ENCODE measurements at places on chromosomes 12 and 14.
A peak's percentile ranks its signal among the peaks of the same experiment; 100 is the strongest.

DNA sequence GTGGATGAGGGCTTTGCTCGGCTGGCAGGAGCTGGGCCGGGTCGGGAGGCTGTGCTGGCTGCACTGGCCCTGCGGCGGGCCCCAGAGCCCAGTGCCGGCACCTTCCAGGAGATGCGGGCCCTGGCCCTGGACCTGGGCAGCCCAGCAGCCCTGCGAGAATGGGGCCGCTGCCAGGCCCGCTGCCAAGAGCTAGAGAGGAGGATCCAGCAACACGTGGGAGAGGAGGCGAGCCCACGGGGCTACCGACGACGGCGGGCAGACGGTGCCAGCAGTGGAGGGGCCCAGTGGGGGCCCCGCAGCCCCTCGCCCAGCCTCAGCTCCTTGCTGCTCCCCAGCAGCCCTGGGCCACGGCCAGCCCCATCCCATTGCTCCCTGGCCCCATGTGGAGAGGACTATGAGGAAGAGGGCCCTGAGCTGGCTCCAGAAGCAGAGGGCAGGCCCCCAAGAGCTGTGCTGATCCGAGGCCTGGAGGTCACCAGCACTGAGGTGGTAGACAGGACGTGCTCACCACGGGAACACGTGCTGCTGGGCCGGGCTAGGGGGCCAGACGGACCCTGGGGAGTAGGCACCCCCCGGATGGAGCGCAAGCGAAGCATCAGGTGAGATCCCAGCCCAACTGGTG, 11.5 kb downstream of the ARHGEF40 start:
- no peaks in the 10 kb centered on the region for H3K36me3 ChIP-seq
- H3K27ac ChIP-seq: no peak overlapping the region
- H3K27me3 ChIP-seq: no peaks in the 10 kb centered on the region
- no peak for DNase-seq

DNA sequence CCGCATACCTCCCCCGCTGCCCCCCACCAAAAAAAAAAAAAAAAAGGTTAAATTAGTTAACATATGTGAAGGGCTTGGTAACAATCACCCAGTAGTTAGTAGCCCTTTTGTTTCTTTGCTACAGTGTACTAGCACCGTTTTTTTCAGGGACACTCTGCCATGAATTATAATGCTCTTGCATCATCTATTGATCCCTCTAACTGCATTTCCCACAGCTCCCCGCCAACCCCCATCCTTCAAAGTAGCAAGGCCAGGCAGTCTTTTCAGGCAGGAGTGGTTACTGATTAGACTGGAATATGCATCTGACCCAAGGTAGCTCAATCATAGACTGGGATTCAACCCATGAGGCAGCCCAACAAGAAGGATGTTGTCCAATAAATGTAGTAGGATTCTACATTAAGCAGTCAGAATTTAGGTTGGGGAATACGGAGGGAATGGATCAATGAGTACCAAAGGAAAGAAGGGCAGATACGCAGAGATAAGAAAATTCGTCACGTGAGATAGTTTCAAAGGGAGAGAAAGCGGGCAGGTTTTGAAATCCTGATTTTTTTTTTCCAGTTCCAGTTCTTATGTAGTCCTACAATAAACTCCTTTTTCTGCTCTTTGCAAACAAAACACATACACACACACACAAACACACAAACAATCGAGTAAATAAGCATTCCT, 39.8 kb upstream of the CRACR2A start:
- no peak for DNase-seq
- no peaks in the 10 kb centered on the region for H3K36me3 ChIP-seq
- H3K27me3 ChIP-seq: no peaks in the 10 kb centered on the region
- H3K27ac ChIP-seq: no peak overlapping the region
- H3K4me3 ChIP-seq: no peak overlapping the region

- H3K27me3 ChIP-seq: no peaks in the 10 kb centered on the region
- H3K4me1 ChIP-seq: no peaks in the 10 kb centered on the region
- no peaks in the 10 kb centered on the region for H3K36me3 ChIP-seq
- no peak overlapping the region for H3K27ac ChIP-seq
- no peak overlapping the region for H3K4me3 ChIP-seq
These were observed 113.9 kb downstream of the RBM19 start for GRCh38 chr12:113852264-113852663.

GRCh38 chr12:131049549-131050339, 96.0 kb downstream of the ADGRD1 start:
- H3K36me3 ChIP-seq: no peaks in the 10 kb centered on the region
- no peak overlapping the region for H3K4me3 ChIP-seq
- peaks cover 7% of the 10 kb centered on the region for H3K27me3 ChIP-seq

- H3K27ac ChIP-seq: no peak overlapping the region
- no peaks in the 10 kb centered on the region for H3K36me3 ChIP-seq
- H3K4me1 ChIP-seq: no peaks in the 10 kb centered on the region
- no peaks in the 10 kb centered on the region for H3K27me3 ChIP-seq
- no peak overlapping the region for H3K4me3 ChIP-seq
These were observed 10.6 kb downstream of the SDS start for GRCh38 chr12:113392988-113393579.

DNA sequence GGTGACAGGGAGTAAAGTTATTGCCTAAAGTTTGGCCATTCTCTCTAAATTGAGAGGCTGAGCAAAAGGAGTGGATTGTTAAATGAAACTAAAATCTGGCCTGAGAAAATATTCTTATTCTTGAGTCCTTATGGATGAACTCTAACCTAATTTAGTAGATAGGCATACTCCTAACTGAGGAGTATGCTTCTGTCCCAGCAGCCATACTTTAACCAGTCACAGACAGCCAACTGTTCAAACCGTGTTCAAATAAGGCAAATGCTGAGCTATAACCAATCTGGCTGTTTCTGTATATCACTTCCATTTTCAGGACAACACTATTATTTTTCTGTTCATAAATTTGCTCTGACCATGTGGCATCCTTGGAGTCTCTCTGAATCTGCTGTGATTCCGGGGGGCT, 75.9 kb upstream of the RERGL start:
- peak overlapping the region; percentile 42 for H3K27ac ChIP-seq
- H3K36me3 ChIP-seq: no peaks in the 10 kb centered on the region
- H3K4me1 ChIP-seq: peaks cover 10% of the 10 kb centered on the region
- no peak for DNase-seq
- H3K27me3 ChIP-seq: no peaks in the 10 kb centered on the region

DNA sequence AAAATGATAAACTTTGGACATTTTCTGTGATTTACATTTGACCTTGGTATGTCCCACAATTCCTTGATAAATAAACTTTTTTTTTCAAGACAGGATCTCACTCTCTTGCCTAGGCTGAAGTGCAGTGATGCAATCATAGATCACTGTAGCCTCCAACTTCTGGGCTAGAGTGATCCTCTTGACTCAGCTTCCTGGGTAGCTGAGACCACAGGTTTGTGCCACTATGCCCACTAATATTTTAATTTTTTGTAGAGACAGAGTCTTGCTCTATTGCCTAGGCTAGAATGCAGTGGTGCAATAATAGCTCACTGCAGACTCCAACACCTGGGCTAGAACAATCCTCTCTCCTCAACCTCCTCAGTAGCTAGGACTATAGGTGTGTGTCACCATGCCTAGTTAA, 79.1 kb upstream of the PTGDR start:
- no peak for DNase-seq
- H3K36me3 ChIP-seq: no peaks in the 10 kb centered on the region
- H3K4me1 ChIP-seq: no peaks in the 10 kb centered on the region
- H3K27me3 ChIP-seq: no peaks in the 10 kb centered on the region

GRCh38 chr12:70251661-70252060, 8.4 kb downstream of the CNOT2 start:
- H3K27ac ChIP-seq: no peak overlapping the region
- DNase-seq: no peak
- H3K27me3 ChIP-seq: no peaks in the 10 kb centered on the region
- H3K36me3 ChIP-seq: no peaks in the 10 kb centered on the region

GRCh38 chr14:101017806-101018560, 114.5 kb upstream of the RTL1 start:
- no peaks in the 10 kb centered on the region for H3K4me1 ChIP-seq
- H3K36me3 ChIP-seq: no peaks in the 10 kb centered on the region
- no peak for DNase-seq
- peaks cover 3% of the 10 kb centered on the region for H3K27me3 ChIP-seq

GRCh38 chr14:99388286-99388685, 92.4 kb downstream of the SETD3 start:
- H3K4me3 ChIP-seq: no peak overlapping the region
- H3K27me3 ChIP-seq: no peaks in the 10 kb centered on the region
- no peaks in the 10 kb centered on the region for H3K4me1 ChIP-seq
- no peaks in the 10 kb centered on the region for H3K36me3 ChIP-seq

DNA sequence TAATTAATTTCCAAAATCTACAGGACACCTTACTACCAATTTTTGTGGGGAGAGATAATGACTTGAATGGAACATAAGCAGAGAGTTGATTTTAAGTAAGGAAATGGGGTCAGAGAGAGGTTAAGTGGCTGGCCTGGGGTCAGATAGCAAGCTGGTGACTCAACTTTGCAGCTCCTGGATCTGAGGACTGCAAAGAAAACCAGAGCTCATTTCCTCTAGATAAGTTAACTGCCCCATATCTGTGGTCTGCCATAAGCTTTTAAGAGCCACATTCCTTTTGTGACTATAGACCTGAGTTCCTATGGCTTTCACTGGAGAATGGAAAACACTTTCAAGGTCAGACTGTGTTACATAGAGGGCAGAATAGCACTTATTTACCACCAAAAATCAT, 201.2 kb upstream of the PRICKLE1 start:
- DNase-seq: no peak
- no peak overlapping the region for H3K4me3 ChIP-seq

DNA sequence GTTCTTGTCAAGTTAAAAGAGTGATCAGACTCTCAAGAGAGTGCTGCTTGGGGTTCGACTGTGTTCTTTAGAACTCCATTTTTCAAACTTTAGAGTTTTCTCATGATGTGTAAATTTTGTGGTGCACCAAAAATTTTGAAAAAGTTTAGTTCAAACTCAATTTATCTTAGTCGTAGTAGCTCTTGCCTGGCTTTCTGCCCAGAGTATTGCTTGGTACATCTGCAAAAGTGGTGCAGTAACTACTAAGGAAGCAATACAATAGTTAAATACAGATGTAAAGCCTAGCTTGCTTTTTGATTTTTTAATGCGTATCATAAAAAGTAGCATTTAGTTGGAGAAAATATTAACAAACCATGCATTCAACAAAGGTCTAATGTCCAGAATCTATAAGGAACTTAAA, 9.5 kb upstream of the CCDC91 start:
- DNase-seq: no peak
- no peaks in the 10 kb centered on the region for H3K36me3 ChIP-seq
- no peak overlapping the region for H3K27ac ChIP-seq
- H3K4me3 ChIP-seq: no peak overlapping the region
- no peaks in the 10 kb centered on the region for H3K27me3 ChIP-seq
- H3K4me1 ChIP-seq: no peaks in the 10 kb centered on the region

- H3K27me3 ChIP-seq: no peaks in the 10 kb centered on the region
- no peak overlapping the region for H3K27ac ChIP-seq
- no peaks in the 10 kb centered on the region for H3K36me3 ChIP-seq
- DNase-seq: no peak
These were observed 2.7 kb downstream of the DIP2B start for GRCh38 chr12:50507474-50507838.

DNA sequence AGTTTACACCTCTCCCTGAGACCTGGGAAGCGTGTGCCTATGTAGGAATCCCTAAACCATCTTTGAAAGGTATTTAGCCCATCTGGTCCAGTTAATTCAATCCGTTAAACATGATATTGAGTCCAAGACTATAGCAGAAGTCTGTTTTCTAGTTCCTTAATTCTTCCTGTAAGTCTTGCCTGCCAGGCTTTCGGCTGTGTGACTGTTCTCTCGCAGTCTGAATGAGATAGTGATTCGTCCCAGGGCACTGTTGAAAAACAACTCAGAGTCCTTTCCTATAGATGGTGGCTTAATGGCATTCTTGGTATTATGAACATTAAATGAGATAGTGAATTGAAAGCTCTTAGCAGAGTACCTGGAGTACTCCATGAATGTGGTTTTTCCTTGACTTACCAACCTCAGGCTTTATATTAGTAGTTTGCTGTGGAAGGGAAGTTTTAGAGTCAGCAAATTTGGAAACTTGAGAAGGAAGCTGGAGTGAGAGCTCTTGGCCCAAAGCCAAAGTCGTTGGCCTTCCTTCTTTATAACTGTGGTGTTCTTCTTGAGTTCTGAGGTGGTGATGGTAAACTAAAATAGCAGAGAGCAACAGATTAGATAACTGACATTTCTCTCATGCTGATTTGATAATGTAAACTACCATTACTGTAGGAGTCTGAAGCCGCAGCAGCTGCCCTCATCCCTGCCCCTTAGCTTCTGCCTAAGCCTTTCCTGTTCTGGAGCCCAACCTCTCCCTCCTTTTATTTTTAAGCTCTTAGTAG, 76.5 kb downstream of the TGFB3 start:
- no peak overlapping the region for H3K27ac ChIP-seq
- no peaks in the 10 kb centered on the region for H3K27me3 ChIP-seq
- no peaks in the 10 kb centered on the region for H3K36me3 ChIP-seq
- H3K4me1 ChIP-seq: no peaks in the 10 kb centered on the region
- DNase-seq: no peak

- H3K36me3 ChIP-seq: no peaks in the 10 kb centered on the region
- no peak overlapping the region for H3K27ac ChIP-seq
- no peak overlapping the region for H3K4me3 ChIP-seq
These were observed 146.9 kb downstream of the ESR2 start for GRCh38 chr14:64147126-64147790.

GRCh38 chr14:25537846-25538455, 488.0 kb upstream of the STXBP6 start:
- no peak overlapping the region for H3K27ac ChIP-seq
- no peaks in the 10 kb centered on the region for H3K4me1 ChIP-seq
- no peaks in the 10 kb centered on the region for H3K27me3 ChIP-seq
- peak; percentile 40 for DNase-seq
- H3K4me3 ChIP-seq: no peak overlapping the region

DNA sequence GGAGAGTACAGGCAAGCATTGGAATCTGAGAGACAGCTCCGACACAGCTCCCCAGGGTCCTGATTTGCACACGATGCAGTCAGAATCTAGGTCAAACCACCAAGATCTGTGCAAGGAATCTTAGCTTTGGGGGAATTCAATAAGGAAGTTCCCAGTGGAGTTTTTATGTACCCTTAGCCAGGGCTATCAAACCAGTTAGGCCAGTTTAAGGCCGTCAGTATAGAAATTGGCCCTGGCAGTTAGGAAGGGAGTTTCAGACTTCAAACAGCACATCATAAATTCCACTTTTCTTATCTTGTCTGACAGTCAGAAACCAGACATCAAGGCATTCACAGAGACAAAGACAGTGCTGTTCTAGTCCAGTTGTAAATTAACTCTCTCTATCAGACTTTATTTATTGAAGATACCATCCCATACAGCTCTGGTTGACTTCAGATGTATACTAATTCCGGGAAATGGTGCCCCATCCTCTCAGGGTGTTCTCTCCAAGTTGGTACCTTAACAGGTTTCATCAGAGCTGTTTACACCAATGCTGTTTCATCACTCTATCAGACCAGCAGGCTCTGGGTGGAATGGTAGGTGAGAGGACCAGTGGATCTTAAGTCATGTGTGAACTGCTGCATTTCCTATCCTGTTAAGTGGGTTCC, 157.5 kb upstream of the ATF7IP start:
- H3K4me3 ChIP-seq: no peak overlapping the region
- no peak overlapping the region for H3K27ac ChIP-seq
- no peaks in the 10 kb centered on the region for H3K36me3 ChIP-seq
- no peaks in the 10 kb centered on the region for H3K27me3 ChIP-seq
- no peaks in the 10 kb centered on the region for H3K4me1 ChIP-seq

- no peaks in the 10 kb centered on the region for H3K4me1 ChIP-seq
- H3K36me3 ChIP-seq: no peaks in the 10 kb centered on the region
- no peak overlapping the region for H3K4me3 ChIP-seq
- no peak for DNase-seq
- H3K27me3 ChIP-seq: no peaks in the 10 kb centered on the region
- H3K27ac ChIP-seq: no peak overlapping the region
These were observed 173.4 kb upstream of the BMP4 start for GRCh38 chr14:54129850-54130640.

Measured in MM.1S (cell line).